ENCODE measurements at places on chromosomes 3 and 15. TPM values are rescaled to one million over a fixed set of nuclear protein-coding genes. Genes with fewer than 3 reads are reported as not detected.

DNA sequence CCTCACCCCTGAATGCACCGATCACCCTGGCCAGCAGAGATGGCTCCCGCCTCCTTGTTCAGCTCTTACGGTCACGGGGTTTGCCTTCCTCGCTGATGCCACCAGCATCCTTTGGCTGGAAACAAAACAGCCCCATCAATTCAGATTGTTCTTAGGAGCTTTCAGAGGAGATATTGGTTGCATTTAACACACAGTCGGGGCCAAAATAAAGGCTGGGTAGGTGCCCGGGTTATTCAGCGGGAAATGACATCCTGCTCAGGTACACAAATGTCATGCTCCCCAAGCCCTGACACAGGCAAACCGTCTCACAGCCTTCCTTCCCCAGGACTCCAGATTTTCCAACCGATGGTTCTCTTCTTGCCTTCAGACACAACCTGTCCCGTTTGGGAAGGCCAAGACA, 62.4 kb upstream of the MEF2A start:
- DNase-seq: no peak

GRCh38 chr15:92005154-92005553, 151.6 kb downstream of the SLCO3A1 start:
- DNase-seq: no peak

The THPO gene
- not detected for total RNA-seq

The ASTE1 gene
- 14.0 TPM for total RNA-seq

- DNase-seq: no peak
These were observed 422.2 kb downstream of the GBE1 start for GRCh38 chr3:81339040-81339845.

The SPATA12 gene
- total RNA-seq: not detected

DNA sequence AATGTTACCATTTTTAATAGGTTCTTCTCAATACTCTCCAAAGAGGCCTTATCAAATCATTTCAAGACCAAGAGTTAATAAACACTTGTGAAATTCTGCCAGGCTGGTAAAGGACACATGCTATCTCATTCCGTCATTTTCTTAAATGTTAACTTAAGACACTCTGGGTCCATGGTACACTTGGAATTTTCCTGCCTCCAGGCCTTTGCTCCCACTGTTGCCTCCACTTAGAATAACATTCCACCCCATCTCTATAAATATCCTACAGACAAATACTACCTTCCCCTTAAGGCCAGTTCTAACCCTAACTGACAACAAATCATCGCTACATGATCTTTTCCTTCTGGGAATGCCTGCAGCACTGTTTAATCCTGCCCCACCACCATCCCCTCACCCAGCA, 24.1 kb downstream of the MAGI1 start:
- no peak for DNase-seq

The APOD gene
- total RNA-seq: not detected

DNA sequence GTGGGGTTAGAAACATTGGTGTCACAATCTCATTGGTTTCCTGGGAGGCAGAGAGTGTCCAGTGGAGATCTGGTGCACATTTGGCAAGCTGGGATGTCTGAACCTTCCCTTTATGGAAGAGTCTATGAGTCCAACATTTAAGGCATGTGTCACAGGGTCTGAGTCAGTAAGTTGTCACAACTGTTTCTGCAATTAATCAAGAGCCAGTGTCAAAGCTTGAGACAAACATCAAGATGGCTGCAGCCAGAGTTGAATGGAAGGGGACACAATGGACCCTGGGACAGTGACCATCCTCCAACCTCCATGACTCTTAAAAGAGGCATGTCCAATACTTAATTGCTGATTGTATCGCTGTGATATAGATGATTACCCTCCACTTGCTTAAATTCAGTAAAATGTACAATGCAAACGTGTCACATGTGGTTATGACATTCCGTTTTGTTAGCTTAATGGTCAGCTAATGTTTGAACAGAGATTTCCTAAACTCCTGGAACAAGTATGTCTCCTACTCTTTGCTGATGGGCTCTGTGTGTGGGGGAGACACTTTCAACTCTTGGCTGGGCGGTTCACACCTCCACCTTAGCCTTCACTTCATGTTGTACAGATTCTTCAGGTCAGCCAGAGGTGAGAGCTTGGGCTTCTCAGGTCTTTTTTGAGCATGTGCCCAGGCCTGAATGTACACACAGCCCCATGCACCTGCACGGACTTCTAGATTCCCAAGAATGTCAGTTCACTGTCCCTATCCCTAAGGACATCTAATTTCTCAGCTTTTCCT, 79.9 kb upstream of the PRR23E start:
- DNase-seq: no peak

The USP50 gene
- not detected for total RNA-seq

DNA sequence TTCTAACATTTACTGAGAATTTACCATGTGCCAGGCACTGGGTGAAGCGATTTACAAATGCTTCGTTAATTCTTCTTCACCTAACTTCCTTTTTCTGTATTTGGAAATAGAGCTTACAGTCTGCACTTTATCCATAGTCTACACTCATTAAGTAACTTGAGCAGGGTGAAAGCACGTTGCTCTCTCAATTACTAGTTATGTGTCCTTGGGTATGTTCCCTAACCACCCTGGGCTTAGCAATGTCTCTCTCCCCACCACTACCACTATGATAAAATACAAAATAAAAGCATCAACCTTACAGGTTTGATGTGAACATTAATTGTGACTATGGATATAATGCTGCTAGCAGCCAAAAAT, 172.9 kb upstream of the SLC2A2 start:
- no peak for DNase-seq

The WDR76 gene
- 87.0 TPM for total RNA-seq

DNA sequence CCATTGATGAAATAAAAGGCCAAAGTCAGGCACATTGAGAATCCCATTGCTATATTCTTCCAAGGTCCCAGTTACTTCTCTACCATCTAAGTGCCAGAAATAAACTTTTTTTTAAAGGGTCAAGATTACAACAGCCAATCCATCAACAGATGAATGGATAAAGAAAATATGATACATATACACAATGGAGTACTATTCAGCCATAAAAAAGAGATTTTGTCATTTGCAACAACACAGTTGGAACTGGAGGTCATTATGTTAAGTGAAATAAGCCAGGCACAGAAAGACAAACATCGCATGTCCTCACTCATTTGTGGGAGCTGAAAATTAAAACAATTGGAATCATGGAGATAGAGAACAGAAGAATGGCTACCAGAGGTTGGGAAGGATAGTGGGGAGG, 25.5 kb downstream of the ULK4 start:
- no peak for DNase-seq

DNA sequence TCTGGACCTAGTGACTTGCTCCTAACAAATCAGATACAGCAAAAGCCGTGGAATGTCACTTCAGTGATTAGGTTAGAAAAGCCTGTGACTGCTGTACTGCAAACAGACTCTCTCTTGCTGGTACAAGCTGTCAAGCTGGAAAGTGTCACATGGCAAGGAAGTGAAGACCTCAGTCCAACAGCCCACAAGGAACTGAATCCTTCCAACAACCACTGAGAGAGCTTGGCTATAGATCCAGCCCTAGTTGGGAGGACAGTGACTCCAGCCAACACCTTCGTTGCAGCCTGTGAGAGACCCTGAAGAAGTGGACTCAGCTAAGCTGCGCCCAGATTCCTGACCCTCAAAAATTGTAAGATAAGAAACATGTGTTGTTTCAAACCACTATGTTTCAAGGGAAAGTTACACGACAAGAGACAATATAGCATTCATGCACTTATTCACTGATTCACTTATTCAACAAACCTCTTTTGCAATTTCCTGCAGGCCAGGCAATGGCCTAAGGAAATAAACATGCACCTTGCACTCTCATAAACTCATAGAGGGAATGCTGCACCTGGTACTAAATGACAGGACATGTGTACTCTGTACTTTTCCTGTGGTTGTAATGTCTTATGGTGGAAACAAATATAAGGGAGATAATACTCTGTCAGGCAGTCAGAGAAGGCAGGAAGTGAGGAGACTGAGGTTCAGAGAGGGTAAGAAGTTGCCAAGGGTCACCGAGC, 142.9 kb downstream of the CADPS start:
- DNase-seq: no peak

- no peak for DNase-seq
These were observed 61.5 kb downstream of the USF3 start for GRCh38 chr3:113634782-113635474.

The NT5DC2 gene
- total RNA-seq: 53.1 TPM

The DNASE1L3 gene
- total RNA-seq: not detected

DNA sequence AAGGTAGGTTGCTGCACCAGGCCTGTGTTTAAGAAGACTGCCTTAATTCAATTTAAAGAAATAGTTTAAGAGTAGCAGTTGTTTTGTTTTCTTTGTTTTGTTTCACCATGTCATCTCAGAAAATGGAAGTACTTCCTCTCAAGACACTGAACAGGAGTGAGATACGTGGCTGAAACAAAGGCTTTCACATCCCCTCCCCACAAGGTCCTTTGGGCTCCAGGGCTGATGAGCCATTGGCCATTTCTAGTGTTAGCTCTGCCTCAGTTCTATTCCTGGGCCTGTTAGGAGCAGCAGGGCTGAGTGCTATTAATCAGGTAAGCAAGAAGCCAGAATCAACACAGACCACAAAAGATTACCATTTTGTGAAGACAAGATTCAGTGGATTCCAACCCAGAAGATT, 132.8 kb downstream of the KCNAB1 start:
- DNase-seq: no peak

DNA sequence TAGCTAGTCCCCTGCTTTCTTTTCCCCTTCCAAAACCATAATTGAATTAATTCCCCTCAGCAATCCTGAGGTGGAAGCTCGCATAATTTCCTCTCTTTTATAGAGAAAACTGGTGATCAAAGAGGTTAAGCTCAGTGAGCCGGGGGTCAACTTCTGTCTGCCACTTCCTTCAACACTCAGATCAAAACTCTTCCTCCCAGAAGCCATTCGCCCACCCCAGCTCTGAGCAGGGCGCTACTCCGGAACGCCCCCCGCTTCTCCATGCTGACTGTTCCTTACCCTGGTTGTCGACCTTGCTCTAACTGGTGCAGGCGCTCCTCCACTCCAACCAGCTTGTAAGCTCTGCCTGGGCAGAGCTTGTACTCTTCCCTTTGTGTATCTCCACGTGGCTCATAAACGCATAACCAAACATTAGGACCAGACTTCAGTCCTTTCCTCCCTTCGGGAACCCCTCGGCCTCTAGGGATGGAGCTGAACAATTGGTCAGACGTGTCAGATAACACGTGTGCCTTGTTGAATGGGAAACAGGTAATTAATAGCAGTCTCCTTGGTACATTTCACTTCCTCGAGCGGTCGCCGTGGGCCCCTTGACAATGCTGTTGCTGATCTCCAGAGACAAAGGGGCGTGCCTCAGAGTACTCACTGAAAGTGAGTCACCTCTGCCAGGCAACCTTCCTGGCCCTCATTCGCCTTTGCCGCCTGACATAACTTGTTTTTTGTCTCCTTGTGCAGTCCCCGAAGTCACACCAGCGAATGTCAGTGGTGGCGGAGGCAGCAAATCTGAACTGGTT, 71.8 kb downstream of the IL5RA start:
- DNase-seq: no peak

The PIF1 gene
- total RNA-seq: 71.1 TPM

- DNase-seq: no peak
These were observed 12.8 kb downstream of the ATRIP start for GRCh38 chr3:48459331-48459730.

GRCh38 chr3:111418391-111418790, 123.6 kb upstream of the CD96 start:
- DNase-seq: no peak

- no peak for DNase-seq
These were observed 360.4 kb upstream of the FRG2C start for GRCh38 chr3:75303741-75304140.

Measured in activated CD8-positive, alpha-beta T cell treated with anti-CD3 and anti-CD28 coated beads, Interleukin-2, amount 10 ng/mL, durations not matched to agents 7 days and 5 days (primary cell).